GM20000 (cell line): ENCODE measurements at places on chromosomes 7 and 10.
A peak's percentile ranks its signal among the peaks of the same experiment; 100 is the strongest.

DNA sequence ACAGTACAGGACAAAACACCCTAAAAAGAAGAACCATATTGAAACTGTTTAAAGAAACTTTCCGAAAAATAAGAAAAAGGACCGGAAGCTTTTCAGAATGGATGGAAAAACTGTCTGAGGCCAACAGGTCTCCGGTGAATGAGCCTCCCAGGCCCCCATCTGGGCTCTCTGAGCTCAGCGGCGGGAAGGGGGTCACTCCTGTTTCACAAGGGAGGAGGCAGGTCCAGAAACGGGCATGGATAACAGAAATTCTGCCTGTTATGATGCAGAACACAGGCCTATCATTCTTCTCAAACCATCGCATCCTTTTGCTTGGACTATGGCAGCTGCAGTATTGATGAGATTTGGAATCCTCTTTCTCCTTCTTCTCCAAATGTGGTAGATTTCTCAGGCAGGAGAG is 58.9 kb upstream of the SHH start:
- DNase-seq = no peak

DNA sequence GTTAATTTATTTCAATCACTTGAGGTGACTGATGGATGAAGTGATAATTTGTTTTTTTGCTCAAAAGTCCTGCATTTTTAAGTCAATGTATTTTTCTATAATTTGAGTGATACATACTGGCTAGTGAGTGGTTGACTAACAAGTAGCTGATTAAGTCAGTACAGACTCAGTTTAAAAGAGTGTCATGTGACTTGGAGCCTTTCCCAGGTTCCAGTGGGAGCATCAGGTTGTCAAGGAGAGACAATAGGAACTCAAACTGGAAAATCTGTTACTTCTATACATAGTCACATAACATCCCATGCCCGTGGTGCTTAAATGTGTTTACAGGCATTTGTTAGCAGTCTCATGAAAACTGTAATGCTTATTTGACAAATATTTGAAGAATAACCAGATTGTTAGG is 154.7 kb downstream of the ANK3 start:
- no peak for DNase-seq

GRCh38 chr10:117807441-117807840 is 239.3 kb downstream of the RAB11FIP2 start:
- no peak for DNase-seq

DNA sequence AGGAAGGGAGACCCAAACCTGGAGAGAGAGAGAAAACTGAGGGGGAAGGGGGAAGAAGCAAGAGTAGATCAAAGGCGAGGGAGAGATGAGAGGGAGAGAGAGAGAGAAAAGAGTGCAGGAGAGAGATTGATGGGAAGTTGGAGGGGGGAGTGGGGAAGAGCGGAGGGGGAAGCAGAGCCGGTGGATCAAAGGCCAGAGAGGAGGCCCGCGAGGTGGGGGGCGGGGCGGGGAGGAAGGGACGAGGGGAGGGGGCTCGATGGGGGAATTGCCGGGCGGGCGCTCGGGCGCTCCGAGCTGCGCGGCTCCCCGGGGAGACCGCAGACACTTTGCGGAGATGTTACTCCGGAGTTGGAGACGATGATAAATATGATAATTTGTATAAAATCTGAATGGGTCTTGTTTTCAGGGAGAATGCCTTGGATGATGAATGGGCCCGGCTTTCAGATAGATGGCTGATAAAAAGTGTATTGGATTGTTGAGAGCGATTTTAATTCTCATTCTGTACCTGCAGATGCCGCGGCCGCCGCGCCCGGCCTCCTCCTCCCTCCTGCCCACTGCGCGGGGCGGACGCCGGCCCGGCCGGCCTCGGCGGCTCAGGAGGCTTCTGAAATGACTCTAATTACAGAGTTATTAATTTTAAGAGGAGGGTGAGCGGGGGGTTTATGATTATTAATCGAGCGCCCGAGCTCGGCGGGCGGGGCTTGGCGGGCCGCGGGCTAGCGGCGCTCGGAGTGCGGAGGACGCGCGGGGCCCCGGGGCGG is 21.4 kb upstream of the PAX2 start:
- no peak for DNase-seq

GRCh38 chr7:7902845-7903244 is 65.8 kb upstream of the GLCCI1 start:
- no peak for DNase-seq

DNA sequence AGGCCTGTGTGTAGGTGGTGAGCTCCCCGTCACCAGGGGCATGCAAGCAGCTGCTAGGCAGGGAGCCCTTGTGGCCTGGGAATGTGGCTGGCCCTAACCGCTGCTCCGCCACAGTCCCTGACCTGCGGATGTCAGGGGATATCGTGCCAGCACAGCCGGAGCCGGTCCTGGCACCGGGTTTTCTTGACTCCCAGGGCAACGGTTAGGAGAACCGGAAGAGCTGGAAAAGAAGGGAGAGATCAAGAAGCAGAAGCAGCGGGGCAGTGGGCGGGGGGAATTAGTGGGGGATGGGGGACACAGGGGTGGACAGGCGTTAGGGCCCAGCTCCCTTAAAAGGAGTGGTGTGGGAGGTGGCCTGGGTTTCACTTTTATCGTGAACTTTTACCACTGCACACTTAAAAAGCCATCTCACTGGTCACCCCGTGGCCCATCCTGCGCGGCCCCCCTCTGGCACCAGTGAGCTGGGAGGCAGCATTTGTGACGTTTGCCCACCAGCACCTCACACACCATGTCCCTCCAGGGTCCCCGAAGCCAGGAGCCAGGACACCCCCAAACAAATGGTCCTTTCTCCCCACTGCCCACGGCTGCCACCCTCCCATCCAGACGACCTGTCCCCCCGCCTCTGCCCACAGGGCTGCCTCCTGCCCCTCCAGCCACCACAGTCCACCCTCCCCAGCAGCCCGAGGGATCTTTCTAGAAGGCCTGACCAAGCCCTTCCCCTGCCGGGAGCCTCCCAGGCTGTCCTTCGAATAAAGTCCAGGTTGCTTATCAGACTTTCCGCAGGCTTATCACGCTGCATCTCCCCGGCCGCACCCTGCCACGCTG is 1.8 kb upstream of the MICALL2 start:
- peak; percentile 80 for DNase-seq

GRCh38 chr7:130352194-130353074 is 7.8 kb downstream of the CPA5 start:
- DNase-seq = no peak

- DNase-seq = no peak
Measured at GRCh38 chr7:36021917-36022550, 131.0 kb upstream of the EEPD1 start.

DNA sequence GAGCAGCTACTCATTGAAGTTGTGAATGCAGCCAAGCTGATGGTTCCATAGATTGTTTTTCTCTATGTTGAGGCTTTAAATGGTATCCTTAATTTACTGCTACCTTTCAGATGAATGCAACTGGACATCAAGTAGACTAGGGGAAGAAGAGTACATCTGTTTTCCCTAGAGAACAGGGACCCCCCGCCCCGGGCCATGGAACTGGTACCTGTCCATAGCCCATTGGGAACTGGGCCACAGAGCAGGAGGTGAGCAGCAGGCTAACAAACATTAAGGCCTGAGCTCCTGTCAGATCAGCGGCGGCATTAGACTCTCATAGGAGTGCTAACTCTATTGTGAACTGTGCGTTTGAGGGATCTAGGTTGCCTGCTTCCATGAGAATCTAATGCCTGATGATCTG is 391.3 kb downstream of the AUTS2 start:
- DNase-seq = no peak

DNA sequence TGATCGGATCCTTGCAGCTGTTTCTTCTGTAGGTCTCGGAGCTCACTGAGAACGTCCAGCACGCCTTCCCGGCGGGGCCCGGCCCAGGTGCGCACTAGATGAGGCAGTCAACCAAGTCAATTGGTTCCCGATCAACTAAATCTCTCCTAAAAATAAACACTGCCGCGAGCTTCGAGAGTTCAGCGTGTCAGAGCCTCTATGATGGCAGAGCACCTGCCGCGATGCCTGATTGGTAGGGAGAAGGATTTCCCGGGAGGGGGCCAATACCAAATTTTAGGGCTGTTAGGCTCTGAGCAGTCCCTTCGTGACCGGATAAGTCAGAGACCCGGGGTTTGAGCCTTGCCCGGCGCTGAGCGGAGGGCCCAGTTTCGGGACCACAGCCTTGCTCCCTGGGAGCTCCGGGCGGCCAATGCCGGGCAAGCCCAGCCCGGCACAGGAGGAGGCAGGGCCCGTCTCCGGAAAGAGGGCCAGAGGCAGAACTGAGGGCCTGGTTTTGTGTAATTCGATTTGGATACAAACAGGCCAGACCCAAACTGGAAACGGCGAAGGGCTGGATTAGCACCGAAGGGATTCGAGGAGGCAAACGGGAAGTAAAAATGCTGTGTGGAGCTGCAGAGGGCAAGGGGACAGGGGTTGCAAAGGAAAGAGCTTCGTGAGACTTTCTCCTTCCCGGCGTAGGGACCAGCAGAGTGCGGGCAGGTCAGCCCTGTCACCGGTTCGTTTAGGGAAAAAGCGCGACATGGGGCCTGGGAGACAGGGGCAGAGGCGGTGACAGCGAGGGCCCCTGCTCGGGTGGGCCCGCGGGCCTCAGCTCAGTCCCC is 569 bp downstream of the SLC26A5 start:
- no peak for DNase-seq

DNA sequence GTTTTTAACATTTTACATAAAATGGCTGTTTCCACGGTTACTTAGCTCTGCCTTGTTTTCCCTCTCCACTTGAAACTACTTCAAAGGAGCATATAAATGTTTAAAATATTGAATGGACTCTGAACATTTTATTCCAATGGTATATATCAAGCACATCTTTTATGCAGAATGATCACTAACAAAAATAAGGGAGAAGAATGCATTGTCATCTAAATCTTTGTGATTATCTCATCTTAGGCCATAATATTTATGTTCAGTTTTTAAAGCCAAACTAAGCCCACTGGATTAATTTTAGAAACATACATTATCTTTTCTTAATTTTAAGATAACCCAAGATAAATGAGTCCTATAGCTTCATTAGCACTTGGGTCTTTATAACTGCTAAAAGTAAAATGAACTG is 13.4 kb upstream of the EBLN1 start:
- no peak for DNase-seq

DNA sequence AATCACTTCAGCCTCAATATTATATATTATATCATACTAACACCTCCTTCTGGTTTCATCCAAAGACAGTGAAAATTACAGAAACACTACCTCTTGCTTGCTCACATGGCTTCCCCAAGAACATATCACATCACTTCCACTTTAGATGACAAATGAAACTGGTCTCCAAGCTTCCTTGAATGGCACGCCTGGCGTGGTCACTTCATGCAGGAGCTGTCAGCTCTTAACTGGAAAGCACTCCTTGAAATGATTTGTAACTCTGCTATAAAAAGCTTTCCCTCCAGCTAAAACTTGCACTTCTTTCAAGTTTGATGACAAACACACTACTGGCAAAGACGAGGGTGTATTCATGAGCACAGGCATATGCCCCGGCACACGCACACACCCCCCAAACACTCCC is 84.1 kb upstream of the INHBA start:
- DNase-seq = no peak

DNA sequence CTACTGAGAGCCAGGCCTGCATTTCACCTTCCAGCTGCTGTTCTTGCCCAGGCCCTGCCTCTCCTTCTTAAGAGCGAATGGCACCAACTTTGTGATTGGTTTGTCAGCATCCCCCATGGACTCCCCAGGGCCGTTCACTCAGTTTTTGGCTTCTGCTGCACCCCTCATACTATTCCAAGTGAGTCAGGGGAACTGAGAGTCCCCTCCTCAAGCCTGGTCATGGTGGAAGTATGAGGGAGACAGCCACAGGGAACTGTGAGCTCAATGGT is 62.4 kb upstream of the ANTXRL start:
- DNase-seq = no peak

DNA sequence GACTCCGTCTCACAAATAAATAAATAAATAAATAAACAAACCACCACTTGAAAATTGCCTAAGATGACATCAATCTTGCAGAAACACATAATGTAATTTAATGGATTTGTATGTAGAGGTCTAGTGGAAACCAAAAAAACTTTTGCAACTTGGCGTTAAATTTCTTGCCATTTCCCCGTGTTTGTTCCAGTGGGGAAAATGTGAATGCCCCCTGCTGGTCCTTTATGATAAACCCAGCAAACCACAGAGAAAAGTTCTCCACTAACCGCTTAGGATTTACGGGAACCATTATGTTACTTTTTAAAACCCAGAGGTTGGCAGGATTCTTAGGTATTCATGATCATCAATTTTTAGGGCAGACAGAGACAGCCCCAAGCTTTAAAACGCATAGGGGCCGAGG is 32.5 kb downstream of the LAMB4 start:
- no peak for DNase-seq
